Activated CD4-positive, CD25-positive, alpha-beta regulatory T cell treated with anti-CD3 and anti-CD28 coated beads, Interleukin-2, amount 50 U/mL, for 16 hours (primary cell): ENCODE measurements at places on chromosomes 7 and 10.

GRCh38 chr7:1501487-1502270, 2.5 kb downstream of the INTS1 start:
- DNase-seq: no peak

DNA sequence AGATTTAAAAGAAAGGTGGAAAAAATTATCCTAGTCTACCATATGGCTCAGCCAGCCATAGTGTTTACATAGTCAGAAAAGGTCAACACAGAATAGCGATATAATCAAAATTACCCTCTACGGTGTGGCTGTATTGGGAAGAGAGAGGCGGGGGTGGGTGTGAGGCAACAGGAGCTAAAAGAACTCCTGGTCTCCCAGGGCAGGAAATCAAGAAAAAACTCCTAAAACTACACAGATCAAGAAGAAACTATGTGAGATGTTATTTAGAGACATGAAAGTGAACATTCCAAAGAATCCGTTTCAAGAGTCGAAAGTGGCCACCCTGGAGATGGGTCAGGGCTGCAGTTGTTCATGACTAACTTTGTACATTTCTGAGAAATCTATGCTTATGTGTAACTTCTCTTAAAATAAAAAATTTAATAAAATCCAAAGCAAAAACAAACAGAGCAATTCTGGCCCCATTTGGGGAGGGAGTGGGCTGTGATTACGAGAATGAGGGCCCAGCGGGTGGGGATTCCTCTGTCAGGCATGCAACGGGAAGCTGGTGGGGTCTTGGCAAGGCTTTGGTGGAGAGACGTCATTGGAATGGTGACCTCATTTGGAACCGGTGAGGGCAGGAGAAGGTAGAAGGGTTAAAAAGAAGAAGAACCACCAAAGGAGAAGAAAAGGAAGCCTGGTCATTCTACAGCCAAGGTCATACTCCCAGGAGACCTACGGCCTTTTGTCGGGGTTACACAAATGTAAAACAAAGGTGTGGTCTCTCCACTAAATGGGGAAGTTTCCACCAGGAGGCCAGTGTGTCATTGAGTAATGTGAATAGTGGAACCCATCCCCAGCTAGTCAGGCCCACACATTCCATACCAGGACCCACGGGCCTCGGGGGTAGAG, 71.2 kb upstream of the DUSP5 start:
- DNase-seq: no peak

- DNase-seq: no peak
Measured at GRCh38 chr10:78408671-78409472, 375.2 kb downstream of the RPS24 start.

- no peak for DNase-seq
Measured at GRCh38 chr10:17231788-17232187, 3.7 kb downstream of the VIM start.

DNA sequence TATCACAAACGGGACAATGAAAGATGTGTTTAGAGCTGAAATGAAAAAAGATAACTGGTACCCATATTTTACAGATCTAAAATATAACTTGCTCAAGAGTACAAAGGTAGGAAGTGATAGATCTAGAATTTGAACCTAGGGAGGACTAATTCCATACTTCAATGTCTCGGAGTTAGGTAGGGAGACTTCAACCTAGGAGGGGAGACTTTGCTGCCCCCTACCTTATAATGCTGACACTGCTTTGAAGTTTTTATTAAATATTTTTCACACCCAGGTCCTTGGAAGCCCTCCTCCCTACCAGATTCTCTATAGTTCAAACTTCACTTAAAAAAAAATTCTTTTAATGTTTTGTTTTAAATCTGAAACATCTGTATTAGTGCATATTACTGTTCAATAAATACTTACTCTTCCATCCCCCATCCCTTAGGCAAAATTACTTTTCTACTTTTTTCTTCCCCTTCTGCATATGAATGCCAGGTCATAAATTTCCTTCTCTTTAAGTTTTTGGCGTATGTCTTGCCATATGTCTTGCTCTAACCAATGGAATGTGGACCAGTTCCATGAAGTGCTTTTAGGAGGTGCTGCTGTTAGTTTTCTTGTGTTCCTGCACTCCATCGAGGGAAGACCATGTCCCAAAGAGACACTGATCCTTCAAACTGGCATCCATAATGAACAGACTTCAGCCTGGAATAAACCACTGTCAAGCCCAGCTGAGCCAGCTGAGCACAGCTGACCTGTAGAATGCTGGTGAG, 57.8 kb downstream of the MICU1 start:
- no peak for DNase-seq

DNA sequence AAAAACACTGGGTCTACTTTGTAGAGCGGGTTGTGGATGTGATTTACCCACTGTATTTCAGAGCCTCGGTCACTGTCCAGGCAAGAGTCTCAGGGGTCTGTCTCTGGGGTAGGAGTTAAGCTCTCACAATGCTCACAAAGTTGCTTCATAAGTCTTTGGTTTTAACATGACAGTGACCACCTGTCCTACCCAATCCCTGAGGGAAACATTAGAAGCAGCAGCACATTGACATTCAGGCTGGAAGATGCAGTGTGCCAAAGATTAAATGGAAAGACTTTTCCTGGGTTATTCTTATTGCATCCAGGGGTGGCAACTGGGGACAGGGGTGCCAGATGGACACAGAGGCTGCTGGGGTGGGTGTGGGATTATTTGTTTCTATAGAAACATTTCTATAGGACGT, 330.0 kb downstream of the RNLS start:
- no peak for DNase-seq

- DNase-seq: no peak
Measured at GRCh38 chr7:80140388-80140787, 5.8 kb downstream of the GNAI1 start.

- DNase-seq: no peak
Measured at GRCh38 chr10:6458814-6459213, 121.3 kb downstream of the PRKCQ start.

DNA sequence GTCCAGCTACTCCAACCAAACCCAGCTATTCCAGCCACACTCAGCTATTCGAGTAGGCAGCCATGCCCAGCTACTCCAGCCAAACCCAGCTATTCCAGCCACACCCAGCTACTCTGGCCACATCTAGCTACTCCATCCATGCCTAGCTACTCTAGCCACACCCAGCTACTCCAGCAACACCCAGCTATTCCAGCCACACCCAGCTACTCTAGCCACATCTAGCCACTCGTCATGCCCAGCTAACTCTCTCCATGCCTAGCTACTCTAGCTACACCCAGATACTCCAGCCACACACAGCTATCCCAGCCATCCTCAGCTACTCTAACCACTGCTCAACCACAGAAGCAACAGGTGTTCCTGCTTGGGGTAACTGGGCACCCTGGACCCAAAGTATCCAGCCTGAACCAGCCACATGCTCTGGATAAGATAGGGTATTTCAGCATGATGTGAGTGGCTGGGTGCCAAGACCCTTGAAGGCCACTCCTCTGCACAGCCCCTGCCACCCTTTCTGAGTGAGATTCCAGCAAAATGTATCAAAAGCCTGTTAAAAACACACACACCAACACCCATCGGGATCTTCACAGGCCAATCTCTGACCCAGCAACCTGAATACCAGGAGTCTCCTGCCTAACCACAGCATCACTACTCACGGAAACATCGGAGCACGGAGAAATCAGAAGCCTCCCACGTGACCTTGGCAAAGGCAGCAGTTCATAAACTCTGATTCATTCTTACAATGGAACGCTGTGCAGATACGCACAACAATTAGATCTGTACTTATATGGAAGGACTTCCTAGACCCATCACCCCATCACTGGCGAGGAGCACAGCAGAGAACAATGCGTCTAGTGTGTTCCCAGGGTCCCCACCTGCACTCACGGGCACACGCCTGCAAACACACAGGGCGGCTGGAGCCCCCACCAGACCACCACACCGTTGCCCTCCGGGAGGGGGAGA, 51.8 kb upstream of the DNAAF5 start:
- DNase-seq: no peak

GRCh38 chr7:3431306-3431705, 130.3 kb downstream of the SDK1 start:
- DNase-seq: no peak

DNA sequence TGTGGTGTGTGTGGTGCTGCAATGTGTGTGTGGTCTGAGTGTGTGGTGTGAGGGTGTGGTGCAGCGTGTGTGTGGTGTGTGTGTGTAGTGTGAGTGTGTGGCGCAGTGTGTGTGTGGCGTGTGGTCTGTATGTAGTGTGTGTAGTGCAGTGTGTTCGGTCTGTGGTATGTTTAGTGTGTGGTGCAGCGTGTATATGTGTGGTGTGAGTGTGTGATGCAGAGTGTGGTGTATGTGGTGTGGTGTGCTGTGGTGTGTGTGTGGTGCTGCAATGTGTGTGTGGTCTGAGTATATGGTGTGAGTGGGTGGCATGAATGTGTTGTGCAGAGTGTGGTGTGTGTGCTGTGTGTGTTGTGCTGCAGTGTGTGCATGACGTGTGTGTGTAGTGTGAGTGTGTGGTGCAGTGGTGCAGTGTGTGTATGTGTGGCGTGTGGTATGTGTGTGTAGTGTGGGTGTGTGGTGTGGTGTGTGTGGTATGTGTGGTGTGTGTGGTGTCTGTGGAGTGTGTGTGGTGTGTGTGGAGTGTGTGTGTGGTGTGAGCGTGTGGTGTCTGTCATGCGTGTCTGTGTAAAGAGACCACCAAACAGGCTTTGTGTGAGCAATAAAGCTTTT, 31.0 kb upstream of the PODXL start:
- DNase-seq: no peak

- DNase-seq: no peak
Measured at GRCh38 chr10:14736600-14737081, 38.1 kb downstream of the FAM107B start.
